ENCODE measurements at places on chromosomes 12 and 14. TPM values are rescaled to one million over a fixed set of nuclear protein-coding genes. Genes with fewer than 3 reads are reported as not detected.

L2HGDH gene
- 8.7 TPM for total RNA-seq

LYZ gene
- total RNA-seq = 19.9 TPM

ORMDL2 gene
- total RNA-seq = 39.2 TPM

POU6F1 gene
- 15.1 TPM for total RNA-seq

CCDC85C gene
- 23.6 TPM for total RNA-seq

TDRD9 gene
- total RNA-seq = 51.3 TPM

INHBC gene
- 0.54 TPM for total RNA-seq

FAM181A gene
- total RNA-seq = 0.59 TPM

RFC5 gene
- 18.8 TPM for total RNA-seq

PZP gene
- not detected for total RNA-seq

CLEC2A gene
- not detected for total RNA-seq

KRT73 gene
- total RNA-seq = not detected

LRP1-AS gene
- total RNA-seq = not detected

SDR9C7 gene
- total RNA-seq = not detected

SLCO1B3 gene
- total RNA-seq = not detected

TSPAN19 gene
- total RNA-seq = not detected

MYF5 gene
- not detected for total RNA-seq

FITM1 gene
- 0.63 TPM for total RNA-seq

RD3L gene
- not detected for total RNA-seq

AKAP6 gene
- total RNA-seq = 13.4 TPM

CEP170B gene
- 46.2 TPM for total RNA-seq

CREBL2 gene
- 77.8 TPM for total RNA-seq

GDF3 gene
- not detected for total RNA-seq
